ENCODE measurements at places on chromosomes 4 and X.

DNA sequence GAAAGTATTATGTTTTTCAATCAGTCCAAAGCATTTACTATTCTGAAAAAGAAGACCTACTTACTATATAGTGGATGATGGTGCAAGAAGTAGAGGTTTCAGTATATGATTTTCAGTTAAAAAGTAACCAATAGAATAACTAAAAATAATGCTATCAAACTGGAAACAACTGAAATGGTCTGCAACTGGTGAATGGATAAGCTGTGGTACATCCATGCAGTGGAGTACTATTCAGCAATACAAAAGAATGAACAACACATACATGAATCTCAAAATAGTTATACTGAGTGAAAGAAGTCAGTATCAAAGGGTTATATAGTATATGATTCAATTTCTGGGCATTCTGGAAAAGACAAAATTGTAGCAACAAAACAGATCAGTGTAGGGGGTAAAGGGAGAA is 55.9 kb downstream of the PLAC1 start:
- no peak for DNase-seq

- no peak for DNase-seq
Observed at GRCh38 chrX:41273638-41274037, 60.3 kb upstream of the DDX3X start.

DNA sequence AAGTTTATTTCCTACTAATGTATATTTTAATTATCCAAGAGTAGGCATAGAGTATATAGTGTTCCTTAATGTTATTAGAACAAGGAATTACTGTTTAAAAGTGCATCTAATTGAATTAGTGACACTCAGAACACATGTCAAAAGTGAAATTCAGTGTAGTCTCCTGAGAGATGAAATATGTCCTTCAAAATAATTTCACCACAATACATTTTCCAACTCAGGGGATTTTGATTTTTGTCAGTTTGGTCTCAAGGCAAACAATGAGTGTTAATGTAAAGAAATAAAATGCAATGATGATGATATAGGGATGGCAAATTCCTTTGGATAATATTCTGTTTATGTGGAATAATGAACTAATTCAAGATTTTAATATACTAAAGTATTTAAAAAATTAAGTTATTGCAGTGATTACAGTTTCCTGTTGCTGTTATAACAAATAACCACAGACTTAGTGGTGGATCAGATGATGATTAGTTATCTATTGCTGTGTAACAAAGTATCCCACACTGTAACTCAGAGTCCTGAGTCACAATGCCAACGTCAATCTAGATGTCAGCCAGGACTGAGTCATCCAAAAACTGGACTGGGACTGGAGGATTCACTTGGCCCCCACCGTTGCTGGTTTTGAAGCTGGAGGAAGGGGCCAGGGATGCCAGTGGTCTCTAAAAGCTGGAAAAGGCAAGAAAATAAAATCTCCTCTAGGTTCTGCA is 148.0 kb upstream of the SLC7A11 start:
- no peak for DNase-seq

DNA sequence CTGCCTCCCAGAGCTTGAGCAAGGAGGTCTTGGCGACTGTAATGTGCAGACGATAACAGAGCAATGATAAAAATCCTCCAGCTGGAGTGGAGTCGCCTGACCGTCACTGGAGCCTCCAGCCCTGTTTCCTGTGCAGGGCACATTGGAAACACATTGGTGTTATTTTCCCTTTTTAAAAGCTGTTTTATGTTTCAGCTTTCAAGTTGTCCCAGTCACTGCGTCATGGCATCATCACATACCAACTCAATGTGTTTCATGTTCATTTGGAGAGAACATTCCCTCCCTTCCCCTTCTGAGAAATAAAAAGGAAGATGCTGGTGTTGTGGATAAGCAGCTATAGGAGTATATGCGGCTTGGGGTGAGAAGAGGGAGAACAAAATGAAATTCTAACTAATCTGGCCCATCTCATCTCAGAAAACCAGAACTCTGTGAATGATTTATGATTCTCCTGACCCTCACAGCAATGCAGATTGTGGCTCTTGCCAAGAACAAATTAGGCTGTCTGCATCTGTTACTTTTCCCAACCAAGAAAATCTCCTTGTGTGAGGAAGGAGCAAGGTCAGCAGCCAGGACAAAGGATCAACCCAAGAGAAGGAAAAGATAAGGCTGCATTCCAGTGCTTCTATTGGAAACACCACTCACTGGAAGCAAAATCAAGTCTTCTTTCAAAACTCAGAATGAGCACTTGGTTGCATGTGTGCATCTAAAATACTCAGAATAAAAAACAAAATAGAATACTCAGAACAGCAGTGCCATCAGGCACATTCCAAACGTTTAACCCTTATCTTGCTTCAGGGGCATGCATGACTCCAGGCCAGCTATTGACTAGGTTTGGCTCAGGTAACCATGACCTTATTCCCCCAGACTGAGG is 134.4 kb downstream of the RASL11B start:
- DNase-seq, result no peak

GRCh38 chr4:11397146-11397545 is 31.5 kb downstream of the HS3ST1 start:
- DNase-seq, result no peak

- DNase-seq, result no peak
Observed at GRCh38 chrX:136659174-136659573, 11.2 kb downstream of the CD40LG start.

GRCh38 chr4:172750910-172751309 is 417.7 kb upstream of the GALNT7 start:
- DNase-seq, result no peak

DNA sequence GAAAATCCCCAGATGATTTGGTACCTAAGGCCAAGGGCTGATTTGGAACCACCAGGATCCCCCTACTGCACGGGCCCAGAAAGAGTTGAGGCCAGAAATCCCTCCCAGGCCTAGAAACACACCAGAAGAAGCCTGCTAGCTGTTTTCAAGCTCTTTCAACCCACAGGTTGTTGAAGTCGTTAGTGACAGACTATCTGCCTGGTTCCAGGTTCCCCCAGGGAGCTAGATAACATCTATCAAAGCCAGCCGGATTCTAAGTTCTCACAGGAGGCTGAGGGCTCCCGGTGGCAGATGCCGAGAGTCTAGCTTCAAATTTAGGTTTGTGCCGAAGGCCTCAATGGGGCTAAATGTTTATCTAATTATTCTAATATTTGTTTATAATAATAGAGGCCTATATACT is 132.0 kb upstream of the ATP6AP2 start:
- DNase-seq, result no peak

DNA sequence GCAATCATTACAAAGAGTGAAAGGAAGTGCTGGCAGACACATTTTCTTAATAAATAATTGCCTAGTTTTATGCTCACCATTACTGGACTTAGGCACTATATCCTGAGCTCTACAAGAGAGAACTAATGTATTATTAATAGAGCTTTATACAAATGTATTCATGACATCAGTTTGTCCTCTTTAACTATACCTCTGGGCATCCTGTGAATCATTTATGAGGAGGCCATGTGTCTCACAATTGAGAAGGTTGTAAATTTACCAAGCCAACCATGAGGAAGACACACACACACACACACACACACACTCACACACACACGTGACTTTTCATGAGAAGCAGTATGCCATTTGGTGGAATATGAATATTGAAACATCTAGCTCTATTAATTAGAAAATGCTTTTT is 728.2 kb downstream of the ARAP2 start:
- DNase-seq, result no peak

- DNase-seq, result no peak
Observed at GRCh38 chr4:67684839-67685531, 16.0 kb downstream of the UBA6 start.

DNA sequence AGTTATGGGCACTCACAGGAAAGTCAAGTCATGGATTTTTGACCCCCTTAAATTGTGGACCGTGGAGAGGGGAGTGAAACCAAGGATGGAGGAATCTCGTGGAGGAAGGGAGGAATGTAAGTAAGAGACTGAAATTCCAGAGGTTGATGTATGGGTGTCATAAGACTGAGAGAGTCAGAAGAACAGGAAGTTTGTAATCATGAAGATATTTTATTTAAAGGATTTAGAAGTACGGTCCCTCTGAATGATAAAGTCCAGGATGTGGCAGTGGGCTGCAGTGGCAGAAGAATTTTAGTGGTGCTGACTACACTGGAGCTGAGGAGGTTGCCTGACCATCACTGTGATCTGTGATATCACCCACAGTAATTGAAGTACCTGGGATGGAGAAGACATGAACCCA is 57.8 kb downstream of the DCLK2 start:
- no peak for DNase-seq

GRCh38 chrX:113929004-113929403 is 654.9 kb upstream of the HTR2C start:
- no peak for DNase-seq

- no peak for DNase-seq
Observed at GRCh38 chr4:127196655-127197352, 436.0 kb upstream of the INTU start.

GRCh38 chr4:92262371-92262770 is 41.4 kb upstream of the GRID2 start:
- DNase-seq, result no peak

DNA sequence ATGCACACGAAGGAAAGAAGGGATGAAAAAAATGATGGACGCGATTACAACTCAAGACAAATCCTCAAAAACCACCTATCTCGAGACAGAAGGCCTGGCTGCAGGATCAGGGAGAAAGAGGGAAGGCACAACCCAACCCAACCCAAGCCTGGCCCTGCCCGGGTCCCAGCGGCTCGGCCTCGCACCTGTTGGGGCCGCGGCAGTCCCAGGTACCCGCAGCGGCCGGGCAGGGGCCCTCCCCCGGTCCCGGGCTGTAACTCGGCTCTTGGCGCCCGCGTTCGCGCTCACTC is 464 bp downstream of the RASGEF1B start:
- no peak for DNase-seq

DNA sequence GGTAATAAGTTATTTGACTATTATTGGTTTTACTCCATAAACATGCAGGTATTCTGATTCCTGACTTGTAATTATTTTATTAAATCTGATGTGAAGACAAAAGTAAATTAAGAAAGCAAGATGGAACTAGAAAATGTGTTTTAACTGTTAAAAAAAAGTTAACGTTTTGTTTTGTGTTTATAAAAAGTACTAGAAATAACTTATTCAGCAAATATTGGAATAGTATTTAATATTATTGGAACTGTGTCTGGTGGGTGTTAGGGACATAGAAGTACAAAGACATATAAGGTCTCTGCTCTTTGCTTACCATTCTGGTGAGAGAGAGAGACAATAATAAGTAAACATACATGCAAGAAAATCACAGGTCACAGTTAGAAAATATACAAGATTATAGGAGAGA is 15.7 kb downstream of the TIFA start:
- DNase-seq, result no peak

Measured in brain pericyte (primary cell).